ENCODE measurements at places on chromosomes 2 and 18.

- no peak for DNase-seq
Measured at GRCh38 chr2:85756195-85756594, 2.4 kb downstream of the ATOH8 start.

GRCh38 chr2:127463155-127463991 lies 45.1 kb downstream of the PROC start:
- no peak for DNase-seq

DNA sequence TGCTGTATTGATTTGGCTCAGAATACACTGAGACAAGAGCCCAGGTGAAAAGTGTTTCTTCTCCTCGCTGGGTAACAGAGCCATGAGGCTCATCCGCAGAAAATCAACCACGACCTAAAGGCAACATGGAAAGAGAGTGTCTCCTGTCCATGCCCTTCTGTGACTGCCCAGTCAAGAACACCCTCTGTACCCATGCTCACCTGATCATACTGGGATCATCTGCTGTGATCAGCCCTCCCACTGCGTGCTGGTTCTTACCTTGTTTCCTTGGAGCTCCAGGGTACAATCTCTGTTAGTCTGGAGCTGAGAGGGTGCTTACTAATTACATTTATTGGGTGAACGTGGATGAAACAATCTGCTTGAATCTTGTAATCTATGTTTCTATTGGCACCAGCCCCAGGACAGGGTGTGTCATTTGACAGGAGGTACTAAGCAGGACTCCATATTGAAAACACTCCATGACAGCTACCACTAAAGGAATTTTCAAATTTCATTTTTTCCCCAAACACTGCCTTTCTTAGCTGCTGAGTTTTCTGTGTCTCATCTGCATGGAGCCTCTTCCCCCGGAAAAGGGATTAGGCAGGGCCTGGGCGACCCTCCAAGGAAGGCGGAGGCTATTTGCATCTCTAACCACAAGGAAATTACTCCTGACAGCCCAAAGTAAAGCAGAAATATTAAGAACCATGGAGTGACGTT lies 39.7 kb upstream of the GRP start:
- DNase-seq, result no peak

GRCh38 chr2:198883604-198884003 lies 574.1 kb downstream of the SATB2 start:
- no peak for DNase-seq

- no peak for DNase-seq
Measured at GRCh38 chr18:79613186-79613931, 66.2 kb upstream of the CTDP1 start.

DNA sequence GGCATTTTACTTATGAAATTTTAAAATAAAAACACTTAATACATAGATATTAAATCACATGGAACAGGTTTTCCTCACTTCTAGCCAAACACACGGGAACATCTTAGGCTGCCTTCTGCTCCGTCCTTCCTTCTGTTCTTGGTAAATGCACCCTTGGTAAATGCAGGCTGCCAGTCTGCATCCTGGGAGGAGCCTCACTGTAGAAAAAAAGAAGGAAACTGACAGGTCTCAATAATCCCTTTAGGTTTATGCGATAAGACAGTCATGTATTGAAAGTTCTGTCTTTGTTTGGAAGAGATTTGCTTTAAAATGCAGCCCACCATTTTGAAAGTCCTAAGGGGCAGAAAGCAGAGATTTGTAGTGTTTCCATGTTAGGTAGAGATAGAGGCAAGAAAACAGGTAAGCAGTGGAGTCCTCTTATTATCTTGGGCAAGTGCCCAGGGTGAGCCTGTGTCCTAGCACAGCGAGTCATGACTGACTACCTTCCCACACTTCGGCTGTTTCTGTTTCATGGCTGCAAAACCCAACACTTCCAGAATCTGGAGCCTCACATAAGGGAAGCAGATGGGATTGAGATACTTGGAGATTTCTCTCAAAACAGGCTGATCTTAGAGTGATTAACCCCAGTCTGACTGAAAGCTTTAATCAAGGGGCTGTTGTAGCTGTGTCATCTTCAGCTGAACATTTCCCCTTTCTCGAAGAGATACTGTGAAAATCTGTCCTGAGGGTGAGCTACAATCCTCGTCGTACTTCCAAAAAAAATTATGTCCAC lies 131.4 kb upstream of the MAP3K20 start:
- DNase-seq, result no peak

DNA sequence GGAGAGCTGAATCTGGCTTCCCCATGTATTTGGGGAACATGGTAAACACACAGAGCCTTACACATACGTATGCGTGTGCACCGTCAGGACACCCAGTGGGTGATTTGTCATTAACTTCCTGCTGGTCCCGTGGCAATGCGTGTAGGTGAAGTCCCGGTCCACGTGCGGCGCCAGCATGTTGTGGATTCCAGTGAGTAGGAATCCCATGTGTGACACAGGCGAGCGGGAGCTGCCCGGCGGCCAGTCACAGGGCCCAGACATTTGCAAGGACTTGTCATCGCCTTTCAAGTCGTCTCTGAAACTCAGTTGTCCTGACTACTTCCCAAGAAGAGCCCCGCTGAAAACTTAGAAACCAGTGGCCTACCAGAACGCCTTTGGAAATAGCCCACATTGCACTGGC lies 102.0 kb downstream of the RNF144A start:
- DNase-seq, result no peak

DNA sequence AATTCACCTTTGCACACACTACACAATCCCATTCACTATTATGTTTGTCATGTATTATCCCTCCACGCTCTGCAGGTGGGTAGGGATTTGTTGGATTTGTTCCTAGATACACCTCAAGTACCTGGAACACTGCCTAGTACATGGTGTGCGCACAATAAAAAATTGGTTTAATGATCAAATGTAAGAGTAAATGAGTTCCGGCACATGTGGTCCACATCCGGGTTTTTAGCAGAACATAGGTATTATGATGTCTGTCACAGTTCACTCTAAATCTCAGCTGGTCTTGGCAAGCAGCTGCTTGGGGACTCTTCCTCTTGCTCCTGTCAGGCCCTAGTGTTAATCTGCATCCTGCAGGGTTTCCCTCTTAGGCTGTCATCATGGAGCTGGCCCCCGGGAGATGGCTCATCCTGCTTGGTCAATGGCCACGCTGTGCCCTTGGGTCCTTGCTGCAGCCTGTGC lies 21.8 kb upstream of the IL1R1 start:
- no peak for DNase-seq

DNA sequence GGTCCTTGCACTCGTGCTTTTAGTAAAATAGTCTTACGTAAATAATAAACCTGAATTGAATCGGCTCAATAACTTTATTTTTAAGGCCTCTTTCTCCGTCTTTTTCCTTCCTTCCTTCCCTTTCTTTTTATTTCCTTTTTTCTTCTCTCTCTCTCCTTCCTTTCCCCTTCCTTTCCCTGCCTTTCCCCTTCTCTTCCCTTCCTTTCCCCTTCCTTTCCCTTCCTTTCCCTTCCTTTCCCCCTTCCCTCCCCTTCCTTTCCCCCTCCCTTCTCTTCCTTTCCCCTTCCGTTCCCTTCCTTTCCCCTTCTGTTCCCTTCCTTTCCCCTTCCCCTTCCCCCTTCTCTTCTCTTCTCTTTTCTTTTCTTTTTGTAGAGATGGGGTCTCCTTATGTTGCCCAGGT lies 121.0 kb downstream of the NCKAP5 start:
- no peak for DNase-seq

- no peak for DNase-seq
Measured at GRCh38 chr18:23087352-23087751, 47.9 kb upstream of the CABLES1 start.
